ENCODE measurements at places on chromosomes 5 and 9. TPM values are rescaled to one million over a fixed set of nuclear protein-coding genes. Genes with fewer than 3 reads are reported as not detected.

The OR1J2 gene
- not detected for total RNA-seq

The PCDH1 gene
- 42.4 TPM for total RNA-seq

The ARHGEF39 gene
- total RNA-seq, result 1.2 TPM

The PCDHB13 gene
- total RNA-seq, result 1.9 TPM

The TMEFF1 gene
- 15.7 TPM for total RNA-seq

The ARID3C gene
- total RNA-seq, result 0.48 TPM

The MRPL22 gene
- total RNA-seq, result 24.5 TPM

The KCNV2 gene
- total RNA-seq, result not detected

The TPD52L3 gene
- total RNA-seq, result not detected

The SMIM33 gene
- total RNA-seq, result not detected

The MEF2C gene
- total RNA-seq, result 4.8 TPM

The TMC1 gene
- total RNA-seq, result not detected

The HSPB3 gene
- not detected for total RNA-seq

The BRD3OS gene
- total RNA-seq, result 12.8 TPM

The TPRN gene
- 20.1 TPM for total RNA-seq

The CHSY3 gene
- total RNA-seq, result 1.7 TPM

The SPATA31D4 gene
- total RNA-seq, result not detected

The NDOR1 gene
- total RNA-seq, result 28.6 TPM

The PCDHGB3 gene
- 1.3 TPM for total RNA-seq

The HRCT1 gene
- total RNA-seq, result 0.58 TPM

The MYOZ3 gene
- total RNA-seq, result 4.6 TPM

The FAM221B gene
- not detected for total RNA-seq

The ARPC5L gene
- 31.1 TPM for total RNA-seq

The CAMK2A gene
- not detected for total RNA-seq

The C5orf52 gene
- total RNA-seq, result not detected

The SLC6A3 gene
- not detected for total RNA-seq

The TSC1 gene
- 31.7 TPM for total RNA-seq

The RELL2 gene
- total RNA-seq, result 12.6 TPM

The COL15A1 gene
- 11.8 TPM for total RNA-seq

The DMRTA1 gene
- total RNA-seq, result 1.1 TPM

The HMMR gene
- total RNA-seq, result 7.1 TPM

The G3BP1 gene
- total RNA-seq, result 154 TPM

The RNF38 gene
- total RNA-seq, result 27.6 TPM

The STPG3 gene
- not detected for total RNA-seq

The ZNF474 gene
- 0.68 TPM for total RNA-seq

The RIMOC1 gene
- total RNA-seq, result 30.7 TPM

The CCDC192 gene
- not detected for total RNA-seq

The PCDHA1 gene
- not detected for total RNA-seq

The ALG2 gene
- 54.1 TPM for total RNA-seq

The ZNF300 gene
- total RNA-seq, result 8.5 TPM

Measured in kidney epithelial cell (primary cell).